ENCODE measurements at places on chromosomes 13 and 19.

- DNase-seq, result no peak
Observed at GRCh38 chr19:43467730-43468129, 2.3 kb upstream of the LYPD3 start.

DNA sequence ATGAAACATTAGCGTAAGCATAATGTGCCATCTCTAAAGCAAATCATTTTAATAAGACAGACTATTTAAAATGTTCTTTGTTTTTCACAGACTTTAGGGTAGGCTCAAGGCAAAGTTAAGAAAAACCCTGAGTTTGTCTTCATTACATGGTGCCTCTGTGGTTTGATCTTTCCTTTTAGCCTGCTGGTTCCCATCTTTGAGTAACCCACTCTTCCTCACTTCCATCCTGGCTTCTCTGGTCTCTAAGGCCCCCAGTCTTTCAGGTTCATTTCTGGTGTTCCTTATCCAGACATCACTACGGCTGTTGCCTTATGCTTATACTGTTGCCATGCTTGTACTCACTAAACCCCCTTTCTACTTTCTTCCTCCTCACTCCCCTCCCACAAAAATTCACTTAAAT lies 38.4 kb downstream of the DACH1 start:
- no peak for DNase-seq

GRCh38 chr13:40779049-40779448 lies 8.1 kb upstream of the MRPS31 start:
- no peak for DNase-seq

- no peak for DNase-seq
Observed at GRCh38 chr13:42638886-42639285, 64.9 kb downstream of the TNFSF11 start.

DNA sequence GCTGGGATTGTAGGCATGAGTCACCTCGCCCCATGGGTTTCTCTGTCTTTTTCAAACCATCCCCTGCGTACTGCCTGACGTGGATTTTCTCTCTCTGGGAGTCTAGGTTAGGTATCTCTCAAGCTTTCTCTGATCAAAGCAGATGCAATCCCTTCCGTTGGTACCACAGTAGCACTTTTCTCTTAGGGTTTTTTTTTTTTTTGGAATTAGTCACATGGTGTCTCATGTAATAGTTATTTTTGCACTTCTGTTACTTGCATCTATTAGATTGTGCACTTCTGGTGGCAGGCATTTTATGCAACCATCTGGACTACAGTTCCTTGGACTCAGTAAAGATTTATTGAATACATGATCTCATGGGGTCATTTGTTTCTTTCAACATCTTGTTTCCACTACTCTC lies 72.1 kb downstream of the GPC6 start:
- DNase-seq, result no peak

DNA sequence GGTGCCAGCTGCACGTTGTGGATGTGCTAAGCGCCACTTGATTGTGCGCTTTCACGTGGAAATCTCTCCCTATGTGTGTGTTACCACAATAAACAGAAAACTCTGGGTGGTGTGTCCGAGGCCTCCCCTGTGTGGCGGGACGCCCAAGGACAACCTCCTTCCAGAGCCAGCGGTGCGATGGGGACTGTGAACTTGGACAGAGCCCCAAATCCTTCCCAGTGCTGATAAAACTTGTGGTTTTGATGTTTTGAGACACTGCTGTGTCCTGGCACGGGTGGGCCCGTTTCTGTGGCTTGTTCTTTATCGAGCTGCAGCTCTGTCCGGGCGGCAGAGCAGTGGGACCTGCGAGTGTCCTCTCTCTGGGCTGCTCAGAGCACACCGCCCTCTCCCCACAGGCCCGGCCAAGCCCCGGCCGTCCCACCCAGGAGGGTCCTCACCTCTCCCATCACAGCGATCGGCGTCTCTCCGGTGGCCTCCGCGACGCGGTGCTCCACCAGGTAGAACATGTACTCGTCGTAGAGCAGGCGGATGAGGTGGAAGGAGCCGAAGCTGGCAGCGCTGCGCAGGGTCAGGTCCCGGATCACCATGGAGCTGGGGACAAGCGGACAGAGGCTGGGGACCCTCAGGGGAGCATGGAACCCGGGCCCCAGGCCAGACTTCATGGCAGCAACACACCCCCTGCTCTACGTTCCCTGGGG lies 18.8 kb upstream of the RANBP3 start:
- no peak for DNase-seq

- no peak for DNase-seq
Observed at GRCh38 chr13:111388851-111389500, 68.5 kb downstream of the TEX29 start.

DNA sequence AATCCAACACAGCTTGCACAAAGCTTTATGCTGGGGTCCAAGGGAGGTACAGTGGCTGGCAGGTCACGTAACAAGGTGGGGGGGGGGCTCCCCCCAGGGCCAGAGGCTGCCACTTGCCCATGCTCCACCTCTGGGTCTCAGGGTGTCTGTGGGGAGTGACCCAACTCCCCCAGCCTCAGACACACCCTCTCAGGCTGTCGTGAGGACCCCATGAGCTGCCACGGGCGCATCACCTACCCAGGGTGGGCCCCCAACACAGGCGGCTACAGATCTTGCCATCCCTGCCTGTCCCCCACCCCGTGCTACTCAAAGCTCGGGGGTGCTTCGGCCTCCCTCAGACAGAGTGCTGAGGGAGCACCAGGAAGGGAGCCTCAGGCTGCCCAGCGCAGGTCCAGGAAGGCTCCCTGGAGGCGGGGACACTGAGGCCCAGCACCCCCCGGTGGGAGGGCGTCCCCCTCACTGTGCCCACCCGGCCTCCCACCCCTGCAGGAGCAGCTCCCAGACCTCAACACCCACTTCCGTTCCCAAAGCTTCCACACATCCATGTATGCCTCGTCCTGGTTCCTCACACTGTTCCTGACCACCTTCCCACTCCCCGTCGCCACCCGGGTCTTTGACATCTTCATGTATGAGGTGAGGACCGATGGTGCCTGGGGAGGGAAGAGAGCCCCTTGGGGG lies 21.1 kb downstream of the EVI5L start:
- no peak for DNase-seq

Measured in stimulated activated CD4-positive, alpha-beta T cell treated with anti-CD3 and anti-CD28 coated beads, Interleukin-1b, Interleukin-23, amount 100 ng/mL, for 1 hour (primary cell).